ENCODE measurements at places on chromosomes 16 and 17.
A peak's percentile ranks its signal among the peaks of the same experiment; 100 is the strongest.

- DNase-seq, result no peak
These were observed 364.1 kb downstream of the FOXL1 start for GRCh38 chr16:86942151-86943051.

- peak; percentile 16 for DNase-seq
These were observed 636 bp upstream of the ERN1 start for GRCh38 chr17:64130559-64131001.

DNA sequence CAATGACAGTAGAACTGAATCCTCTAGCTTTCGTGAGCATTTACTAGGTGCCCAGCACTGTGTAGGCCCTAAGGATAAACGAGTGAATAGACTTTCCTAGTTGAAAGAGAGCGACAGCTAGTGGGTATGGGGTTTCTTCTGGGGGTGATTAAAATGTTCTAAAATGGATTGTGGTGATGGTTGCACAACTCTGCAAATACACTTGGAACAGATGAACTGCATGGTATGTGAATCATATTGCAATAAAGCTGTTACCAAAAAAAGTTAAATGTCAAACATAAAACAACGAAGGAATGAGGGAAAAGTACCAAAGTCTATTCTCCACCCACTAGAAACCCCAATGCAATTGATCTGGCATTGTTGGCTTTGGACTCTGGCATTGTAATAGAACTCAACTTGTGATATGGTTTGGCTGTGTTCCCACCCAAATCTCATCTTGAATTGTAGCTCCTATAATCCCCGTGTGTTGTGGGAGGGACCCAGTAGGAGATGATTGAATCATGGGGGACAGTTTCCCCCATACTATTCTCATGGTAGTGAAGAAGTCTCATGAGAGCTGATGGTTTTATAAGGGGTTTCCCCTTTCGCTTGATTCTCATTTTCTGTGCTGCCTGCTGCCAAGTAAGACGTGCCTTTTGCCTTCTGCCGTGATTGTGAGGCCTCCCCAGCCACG, 70.5 kb downstream of the MARF1 start:
- DNase-seq, result no peak

DNA sequence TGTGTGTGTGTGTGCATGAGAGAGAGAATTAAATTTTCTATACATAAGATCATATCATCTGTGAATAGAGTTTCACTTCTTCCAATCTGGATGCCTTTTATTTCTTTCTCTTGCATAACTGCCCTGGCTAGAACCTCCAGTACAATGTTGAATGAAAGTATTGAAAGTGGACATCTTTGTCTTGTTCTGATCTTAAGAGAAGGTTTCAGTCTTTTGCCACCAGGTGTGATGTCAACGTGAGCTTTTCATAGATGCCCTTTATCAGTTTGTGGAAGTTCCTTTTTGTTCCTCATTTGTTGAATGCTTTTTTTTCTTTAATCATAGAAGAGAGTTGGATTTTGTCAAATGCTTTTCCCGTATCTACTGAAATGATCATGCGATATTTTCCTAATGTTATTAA, 63.3 kb downstream of the RNF213 start:
- no peak for DNase-seq

DNA sequence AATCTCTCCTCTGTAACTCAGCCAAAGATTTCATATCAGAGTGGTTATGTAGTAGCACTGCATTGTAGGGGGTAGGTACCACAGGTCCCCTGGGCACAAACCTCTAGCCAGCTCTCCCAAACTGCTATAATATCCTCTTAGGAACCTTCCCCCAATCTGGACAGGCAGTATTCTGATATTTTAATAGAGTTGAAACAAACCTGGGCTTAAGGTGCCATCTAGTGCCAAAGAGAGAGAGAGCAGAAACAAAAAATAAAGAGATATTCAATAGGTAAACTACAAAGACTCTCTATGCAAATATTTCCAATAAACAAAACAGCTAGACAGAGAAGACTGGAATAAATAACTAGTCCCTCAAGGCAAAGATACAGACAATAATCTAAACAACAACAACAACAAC, 1070.0 kb downstream of the CDH11 start:
- DNase-seq, result peak; percentile 1

- no peak for DNase-seq
These were observed 109.7 kb downstream of the VAT1L start for GRCh38 chr16:77897831-77898605.

DNA sequence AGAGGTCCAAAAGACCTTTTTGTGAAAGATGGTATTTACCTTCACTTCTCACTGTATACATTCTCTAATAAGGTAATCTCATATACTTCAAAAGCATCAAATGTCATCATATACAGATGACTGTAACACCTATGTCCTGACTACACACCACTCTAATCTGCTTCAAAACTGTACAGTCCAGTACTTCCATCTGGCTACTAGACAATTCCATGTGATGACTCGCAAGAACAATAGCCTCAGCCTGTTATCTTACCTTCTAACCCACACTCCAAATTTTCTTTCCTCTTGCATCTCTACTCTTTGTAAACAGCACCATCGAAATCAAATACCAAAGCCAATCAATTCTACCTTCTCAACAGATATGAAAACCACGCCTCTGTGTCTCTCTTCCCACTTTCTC, 24.1 kb downstream of the MYO1D start:
- DNase-seq, result no peak

- no peak for DNase-seq
These were observed 12.7 kb upstream of the MLKL start for GRCh38 chr16:74713325-74713724.

DNA sequence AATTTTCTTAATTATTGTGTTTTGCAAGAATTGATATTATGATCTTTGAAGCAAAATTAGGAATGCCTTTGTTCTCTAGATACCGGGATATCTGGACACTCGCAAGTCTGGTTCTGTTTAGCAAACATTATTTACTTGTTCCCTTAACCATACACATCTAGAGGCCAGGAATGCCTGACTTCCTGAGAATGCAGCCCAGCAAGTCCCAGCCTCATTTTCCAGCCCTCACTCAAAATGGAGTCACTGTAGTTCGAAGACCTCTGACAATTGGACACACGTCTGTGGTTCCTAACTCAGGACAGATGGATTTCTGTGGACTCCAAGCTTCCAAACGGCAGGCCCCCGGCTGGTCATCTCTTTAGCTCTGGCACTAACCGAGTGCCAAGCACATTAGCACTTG, 355.4 kb upstream of the RBFOX1 start:
- DNase-seq, result no peak

GRCh38 chr16:17607075-17607509, 136.3 kb upstream of the XYLT1 start:
- DNase-seq, result no peak

DNA sequence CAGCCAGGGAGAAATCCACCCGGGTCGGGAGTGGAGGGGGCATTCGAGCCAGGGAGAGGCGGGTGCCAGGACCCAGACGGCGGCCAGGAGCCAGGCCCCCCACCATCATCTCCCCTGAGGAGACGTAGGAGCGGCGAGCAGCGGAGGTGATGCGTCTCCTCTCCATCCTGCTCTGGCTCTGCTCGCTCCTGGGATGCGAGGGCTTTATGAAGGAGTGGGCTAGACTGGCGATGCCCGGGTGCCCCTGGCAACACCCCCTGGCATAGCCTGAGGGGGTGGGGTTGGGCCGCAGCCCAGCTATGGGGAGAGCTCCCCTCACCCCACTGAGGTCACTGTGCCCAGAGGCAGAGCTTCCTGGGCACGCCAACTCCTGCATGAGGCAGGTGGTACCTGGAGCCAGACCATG, at the start of gene GFAP:
TSS of gene GFAP (minus strand) at position 180 of the 406 bp plus-strand sequence. CDS start at position 166, 14 bp downstream.
- DNase-seq, result no peak

DNA sequence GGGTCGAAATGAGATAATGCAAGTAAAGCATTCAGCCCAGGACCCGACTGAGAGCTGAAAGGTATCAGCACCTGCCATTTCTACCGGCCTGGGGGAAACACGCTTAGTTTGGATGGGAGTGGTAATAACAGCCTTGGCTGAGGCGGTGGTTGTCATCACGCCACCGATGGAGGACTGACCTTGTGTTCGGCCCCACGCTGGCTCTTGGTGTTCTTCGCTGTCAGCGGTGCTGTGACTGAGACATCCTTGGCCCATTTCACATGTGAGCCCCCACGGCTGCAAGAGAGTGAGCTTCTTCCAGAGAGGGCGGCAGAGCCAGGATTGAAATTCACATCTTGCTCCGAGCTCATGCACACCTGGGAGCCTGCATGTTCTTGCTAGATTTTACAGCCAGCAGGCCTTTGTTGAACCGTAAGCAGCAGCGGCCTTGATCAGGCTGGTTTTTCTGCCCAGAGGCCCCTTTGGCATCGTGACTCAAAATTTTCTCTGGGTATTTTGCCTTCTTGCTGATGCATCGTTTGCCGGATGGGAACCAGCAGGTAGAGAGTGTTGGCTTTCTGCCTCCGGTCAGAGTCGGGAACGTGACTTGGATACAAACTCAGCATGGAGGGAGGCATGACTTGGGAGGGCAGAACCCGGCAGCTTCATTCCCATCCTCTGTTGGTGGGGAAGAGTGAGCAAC, 341.5 kb downstream of the SNX29 start:
- DNase-seq, result no peak

GRCh38 chr16:30761427-30761927, 385 bp downstream of the CFAP119 start:
- DNase-seq, result peak; percentile 46

GRCh38 chr16:1942047-1942809, 771 bp downstream of the MSRB1 start:
- peak; percentile 17 for DNase-seq

GRCh38 chr17:77580531-77581270, 377.8 kb upstream of the TNRC6C start:
- no peak for DNase-seq

- DNase-seq, result no peak
These were observed at the start of gene CLEC19A for GRCh38 chr16:19285431-19285830. TSS of gene CLEC19A (plus strand) at chr16:19285731. CDS start at chr16:19285852, 121 bp downstream.

DNA sequence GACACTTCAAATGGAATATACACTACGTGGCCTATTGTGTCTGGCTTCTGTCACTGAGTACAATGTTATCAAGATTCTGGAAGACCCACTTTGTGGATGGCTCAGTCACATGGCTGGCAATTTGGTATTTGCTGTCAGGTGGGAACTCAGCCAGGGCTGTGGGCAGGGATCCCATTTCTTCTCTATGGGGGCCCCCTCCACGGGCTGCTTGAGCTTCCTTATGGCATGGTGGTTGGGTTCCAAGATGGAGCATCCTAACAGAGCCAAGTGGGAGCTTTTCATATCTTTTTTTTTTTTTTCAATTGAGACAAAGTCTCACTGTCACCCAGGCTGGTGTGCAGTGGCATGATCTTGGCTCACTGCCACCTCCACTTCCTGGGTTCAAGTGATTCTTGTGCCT, 18.0 kb upstream of the CEP20 start:
- DNase-seq, result no peak

DNA sequence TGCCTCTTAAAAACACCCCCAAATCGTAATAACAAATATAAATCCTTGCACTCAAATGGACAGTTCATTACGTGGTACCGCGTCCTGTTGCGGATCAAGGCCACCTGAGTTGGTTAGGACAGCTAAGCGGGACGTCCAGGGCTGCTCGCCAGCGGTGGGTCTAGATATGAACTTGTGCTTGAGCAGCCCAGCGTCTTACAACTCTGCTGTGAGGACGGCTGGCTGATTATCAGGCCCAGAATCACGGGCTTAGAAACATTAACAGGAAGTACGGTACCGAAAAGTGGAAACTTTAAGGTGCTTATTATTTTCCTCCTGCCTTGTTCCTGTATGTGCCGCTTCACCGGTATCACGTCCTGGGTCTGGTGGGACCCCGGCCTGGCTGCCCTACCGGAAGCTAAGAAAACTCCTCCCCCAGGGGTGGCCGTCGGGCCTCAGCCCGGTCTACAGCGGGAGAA, 832 bp upstream of the SRRM2 start:
- peak; percentile 20 for DNase-seq

GRCh38 chr17:47618410-47618809, 31.3 kb upstream of the KPNB1 start:
- no peak for DNase-seq

- DNase-seq, result no peak
These were observed 24.7 kb downstream of the ZNF276 start for GRCh38 chr16:89746043-89746442.

- no peak for DNase-seq
These were observed 133.6 kb downstream of the AATF start for GRCh38 chr17:37082311-37082860.

GRCh38 chr17:33964344-33964979, 290.6 kb upstream of the CCL2 start:
- DNase-seq, result no peak

DNA sequence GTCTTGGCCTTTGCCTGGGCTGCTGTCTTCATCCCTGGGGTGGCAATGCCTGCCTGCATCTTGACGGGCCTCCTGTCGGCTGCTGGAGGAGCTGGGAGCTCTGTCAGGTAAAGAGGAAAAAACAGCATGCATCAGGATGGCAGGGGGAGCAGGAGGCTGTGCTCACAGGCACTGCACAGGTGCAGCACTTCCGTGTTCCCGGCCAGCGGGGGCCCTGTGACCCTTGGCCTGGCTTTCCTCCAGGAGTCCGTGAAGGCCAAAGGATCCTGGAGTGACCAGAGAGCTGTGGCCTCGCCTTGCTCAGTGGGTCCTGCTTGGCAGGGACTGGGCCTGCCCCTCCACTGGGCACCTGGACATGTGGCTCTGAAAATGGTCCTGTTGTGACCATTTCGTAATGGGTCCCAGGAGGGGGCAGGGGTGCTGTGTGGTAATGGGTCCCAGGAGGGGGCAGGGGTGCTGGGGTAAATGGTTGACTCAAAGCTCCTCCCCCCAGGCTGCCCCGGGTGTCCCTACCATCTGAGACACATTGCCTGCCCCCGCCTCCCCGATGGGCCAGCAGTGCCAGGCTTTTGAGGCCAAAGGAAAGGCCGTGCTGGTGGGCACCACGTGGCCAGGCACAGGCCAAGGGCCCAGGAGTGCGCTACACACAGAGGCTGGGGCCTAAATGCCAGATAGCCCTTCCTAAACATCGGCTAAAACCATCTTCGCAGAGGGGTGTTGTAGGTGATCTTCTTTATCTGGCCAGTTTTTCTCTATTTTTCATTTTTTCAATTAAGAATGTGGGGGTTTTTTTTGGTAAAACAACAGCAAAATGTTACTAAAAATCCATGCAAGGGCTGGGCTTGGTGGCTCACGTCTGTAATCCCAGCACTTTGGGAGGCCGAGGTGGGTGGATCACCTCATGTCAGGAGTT, 4.0 kb upstream of the FASN start:
- no peak for DNase-seq

DNA sequence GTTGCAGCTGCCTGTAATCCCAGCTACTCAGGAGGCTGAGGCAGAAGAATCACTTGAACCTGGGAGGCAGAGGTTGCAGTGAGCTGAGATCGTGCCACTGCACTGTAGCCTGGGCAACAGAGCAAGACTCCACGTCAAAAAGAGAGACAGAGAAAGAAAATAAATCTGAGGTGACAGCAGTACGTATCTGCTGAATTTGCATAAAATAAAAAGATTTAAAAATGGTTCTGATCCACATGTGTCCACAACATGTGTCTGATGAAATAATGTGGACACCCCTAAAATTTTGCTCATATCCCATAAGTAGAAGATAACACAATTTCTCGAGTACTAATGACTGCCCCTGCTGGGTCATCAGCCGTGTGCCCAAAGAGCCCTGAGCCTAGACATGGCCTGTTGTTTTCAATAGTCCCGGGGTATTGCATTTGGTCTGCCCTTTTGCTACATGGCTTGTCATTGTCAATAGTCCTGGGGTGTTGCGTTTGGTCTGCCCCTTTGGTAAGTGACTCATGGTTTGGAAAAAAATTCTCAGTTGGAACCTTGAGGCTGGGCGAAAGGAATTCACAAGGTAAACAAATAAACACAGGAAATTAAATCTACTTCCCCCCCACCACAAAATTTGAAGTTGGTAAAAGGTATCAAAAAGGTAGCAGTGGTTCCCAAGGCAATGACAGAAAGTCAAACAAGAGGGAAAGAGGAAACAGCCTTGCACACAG, 434.6 kb upstream of the MAF start:
- no peak for DNase-seq
